ENCODE measurements at places on chromosomes 11 and 22.

- DNase-seq: no peak
Observed at GRCh38 chr22:20591295-20591645, 83.9 kb downstream of the MED15 start.

GRCh38 chr11:2306877-2307500, 5.2 kb downstream of the TSPAN32 start:
- no peak for DNase-seq

DNA sequence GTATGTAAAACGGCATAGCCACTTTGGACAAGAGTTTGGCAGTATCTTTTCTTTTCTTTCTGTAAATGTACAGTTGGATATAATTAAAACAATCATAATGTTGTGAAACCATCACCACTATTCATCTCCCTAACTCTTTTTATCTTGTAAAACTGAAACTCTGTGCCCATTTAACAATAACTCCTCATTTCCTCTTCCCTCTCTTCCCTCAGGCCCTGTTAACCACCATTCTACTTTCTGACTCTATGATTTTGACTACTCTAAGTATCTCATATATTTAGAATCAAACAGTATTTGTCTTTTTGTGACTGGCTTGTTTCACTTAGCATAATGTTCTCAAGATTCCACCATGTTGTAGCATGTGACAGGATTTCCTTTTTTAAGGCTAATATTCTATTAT, 10.2 kb downstream of the SCUBE2 start:
- no peak for DNase-seq

DNA sequence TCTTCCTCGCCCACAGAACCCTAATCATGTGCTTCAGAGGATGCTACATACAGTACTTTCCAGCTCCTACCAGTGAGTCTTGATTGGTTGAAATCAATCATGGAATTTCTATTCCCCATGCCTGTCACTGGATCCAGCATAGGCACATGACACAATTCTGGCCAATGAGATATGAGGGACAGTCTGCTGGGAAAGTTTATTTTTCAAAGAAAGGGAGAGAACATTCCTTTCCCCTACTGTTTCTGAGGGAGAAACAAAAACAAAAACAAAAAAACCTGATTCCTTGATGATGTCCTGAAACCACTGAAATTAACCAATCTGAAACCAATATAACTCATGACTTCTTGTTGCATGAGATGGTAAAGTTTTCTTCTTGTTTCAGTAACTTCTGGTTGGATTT, 3.3 kb upstream of the RCN1 start:
- no peak for DNase-seq

- DNase-seq: no peak
Observed at GRCh38 chr11:75276686-75277085, 36.1 kb downstream of the TPBGL start.
